ENCODE measurements at places on chromosomes 13 and 19. TPM values are rescaled to one million over a fixed set of nuclear protein-coding genes. Genes with fewer than 3 reads are reported as not detected.

The ZNF749 gene
- total RNA-seq = 9.8 TPM

The GATAD2A gene
- 56.2 TPM for total RNA-seq

The MCOLN1 gene
- total RNA-seq = 4.2 TPM

The AP1M2 gene
- 2.9 TPM for total RNA-seq

The GPC5 gene
- total RNA-seq = 0.19 TPM

The CDX2 gene
- total RNA-seq = not detected

The BCAM gene
- total RNA-seq = 5.4 TPM

The ZNF570 gene
- 8.8 TPM for total RNA-seq

The STAP2 gene
- total RNA-seq = 2.3 TPM

The DZIP1 gene
- total RNA-seq = 33.8 TPM

The NCAN gene
- total RNA-seq = not detected

The TNFSF9 gene
- total RNA-seq = 1.1 TPM

The F2RL3 gene
- total RNA-seq = not detected

The MBD3L2 gene
- total RNA-seq = not detected

The FFAR2 gene
- total RNA-seq = not detected

The RAD23A gene
- 42.6 TPM for total RNA-seq

The SHISA7 gene
- total RNA-seq = not detected

The DOCK9 gene
- 10.5 TPM for total RNA-seq

The LIN7B gene
- total RNA-seq = 11.1 TPM

The IFI30 gene
- total RNA-seq = 74.4 TPM

The TUBA3C gene
- not detected for total RNA-seq

Data from regular cardiac myocyte (primary cell).